ENCODE measurements at places on chromosomes 16 and 17. TPM values are rescaled to one million over a fixed set of nuclear protein-coding genes. Genes with fewer than 3 reads are reported as not detected.

DNA sequence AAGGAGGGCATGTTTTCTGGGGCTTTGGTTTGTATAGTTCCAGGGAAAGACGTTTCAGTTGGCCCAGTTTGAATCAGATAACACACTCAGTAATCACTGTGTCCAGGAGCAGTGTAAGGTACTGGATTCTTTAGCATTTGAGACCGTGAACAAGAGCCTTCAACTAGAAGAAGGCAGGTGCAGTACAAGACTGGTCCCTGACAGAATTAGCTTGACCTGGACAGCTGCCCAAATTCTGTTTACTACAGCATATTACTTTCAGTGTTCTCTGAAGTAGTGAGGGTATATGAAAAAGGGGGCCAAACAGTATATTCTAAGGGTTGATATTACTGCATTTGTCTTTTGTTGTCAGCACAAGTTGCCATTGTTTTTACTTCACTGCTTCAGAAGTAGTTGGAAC is 81.3 kb downstream of the COX10 start:
- no peak for DNase-seq

DNA sequence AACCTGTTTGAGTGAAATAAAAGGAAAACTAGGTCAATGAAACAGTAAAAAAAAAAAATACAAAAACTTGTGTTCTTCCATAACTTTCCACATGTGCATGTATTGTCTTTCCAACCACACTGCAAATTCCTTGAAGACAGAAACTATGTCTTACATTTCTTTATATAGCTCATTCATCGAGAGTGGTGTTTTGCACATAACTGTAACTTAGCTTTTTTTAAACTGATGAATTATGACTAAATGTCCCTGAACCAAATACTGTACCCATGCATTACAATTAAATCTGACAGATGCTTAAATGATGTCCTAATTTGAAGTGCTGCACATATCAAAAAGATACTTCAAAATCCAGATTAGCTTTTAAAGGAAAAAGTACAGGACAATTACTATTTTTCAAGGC is 50.1 kb downstream of the BRIP1 start:
- no peak for DNase-seq

GRCh38 chr17:29451121-29451742 is 61.1 kb downstream of the TAOK1 start:
- no peak for DNase-seq

The CCDC47 gene
- 49.1 TPM for total RNA-seq

- no peak for DNase-seq
These were observed 16.8 kb downstream of the CDR2 start for GRCh38 chr16:22357635-22357971.
